Stromal cell of bone marrow (primary cell): ENCODE measurements at places on chromosomes 1 and 21.

- no peak for DNase-seq
Measured at GRCh38 chr1:186244825-186245224, 130.2 kb downstream of the TPR start.

DNA sequence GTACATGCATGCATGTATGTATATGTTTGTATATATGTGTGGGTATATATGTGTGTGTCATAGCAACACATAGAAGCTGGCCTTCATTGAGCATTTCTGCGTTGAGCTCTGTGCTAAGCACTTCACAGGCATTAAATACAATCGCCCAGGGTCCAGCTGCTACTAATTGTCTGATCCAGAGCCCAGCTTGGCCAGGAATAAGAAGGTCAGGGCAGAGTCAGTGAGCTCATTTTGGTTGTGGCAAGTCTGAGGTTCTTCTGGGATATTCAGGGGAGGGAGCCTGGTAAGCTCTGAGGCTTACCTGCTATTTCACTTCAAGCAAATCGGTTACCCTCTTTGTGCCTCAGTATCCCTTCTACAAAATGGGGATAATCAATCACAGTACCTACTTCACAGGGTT, 59.6 kb downstream of the FOXO6 start:
- DNase-seq = no peak

DNA sequence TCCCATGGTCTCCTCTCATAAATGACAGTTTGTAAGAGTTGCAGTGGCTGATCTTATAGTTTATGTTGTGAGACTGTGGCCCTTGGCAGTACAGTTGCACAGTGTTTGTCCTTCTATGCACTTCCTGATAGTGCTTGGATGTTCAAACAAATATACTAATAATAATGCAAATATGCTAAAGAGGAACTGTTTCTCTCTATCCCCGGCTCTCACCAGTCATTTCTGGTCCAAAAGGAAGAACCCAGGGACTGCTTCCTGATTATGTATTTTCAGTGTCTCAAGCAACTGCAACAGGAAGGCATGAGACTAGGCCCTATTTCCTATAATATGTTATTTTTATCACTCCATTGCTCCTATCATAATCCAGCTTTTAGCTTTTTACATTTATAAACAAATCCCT, 17.0 kb upstream of the SUCO start:
- no peak for DNase-seq

GRCh38 chr1:66275601-66276023, 258.3 kb upstream of the SGIP1 start:
- no peak for DNase-seq

DNA sequence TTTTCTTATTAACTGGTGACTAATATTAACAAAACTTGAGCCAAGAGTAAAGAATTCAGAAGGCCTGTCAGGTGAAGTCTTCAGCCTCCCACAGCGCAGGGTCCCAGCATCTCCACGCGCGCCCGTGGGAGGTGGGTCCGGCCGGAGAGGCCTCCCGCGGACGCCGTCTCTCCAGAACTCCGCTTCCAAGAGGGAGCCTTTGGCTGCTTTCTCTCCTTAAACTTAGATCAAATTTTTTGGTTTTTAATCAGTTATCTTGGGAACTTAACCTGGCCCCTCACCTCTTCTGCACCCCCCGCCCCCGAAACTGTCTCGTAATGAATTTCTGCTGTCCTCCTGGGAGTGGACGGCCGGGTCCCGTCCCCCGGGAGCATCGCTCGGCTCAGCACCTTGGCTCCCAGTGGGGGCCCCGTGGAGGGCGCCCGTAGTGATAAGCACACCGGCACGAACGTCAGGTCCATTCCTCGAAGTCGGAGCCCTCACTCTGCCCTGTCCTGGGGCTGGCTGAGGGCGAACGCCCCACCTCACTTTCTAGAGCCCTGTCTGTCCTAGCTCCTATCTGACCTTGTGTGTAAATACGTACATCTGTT, 29.5 kb upstream of the TRAPPC10 start:
- DNase-seq = no peak

DNA sequence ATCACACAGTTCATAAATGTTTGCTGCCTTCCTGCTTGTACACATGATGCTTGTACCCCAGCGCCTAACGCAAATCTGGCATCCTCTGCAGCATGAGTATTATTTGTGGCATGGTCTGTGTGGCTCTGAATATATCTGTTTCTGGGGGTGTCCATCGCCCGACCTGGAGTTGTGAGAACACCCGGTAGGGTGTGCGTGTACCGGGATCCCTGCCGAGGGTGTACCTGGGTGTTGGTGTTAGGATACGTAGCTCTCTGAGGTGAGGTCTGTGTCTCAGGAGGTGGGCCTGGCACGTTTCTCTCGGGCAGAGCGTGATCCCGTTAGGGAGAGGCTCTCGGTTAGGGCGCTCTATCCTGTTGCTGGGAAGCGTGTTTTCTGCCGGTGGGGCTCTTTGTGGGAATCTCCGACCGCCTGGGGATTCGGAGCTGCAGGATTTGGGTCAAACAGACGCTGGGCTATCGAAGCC, 10.4 kb upstream of the CDC20 start:
- no peak for DNase-seq

DNA sequence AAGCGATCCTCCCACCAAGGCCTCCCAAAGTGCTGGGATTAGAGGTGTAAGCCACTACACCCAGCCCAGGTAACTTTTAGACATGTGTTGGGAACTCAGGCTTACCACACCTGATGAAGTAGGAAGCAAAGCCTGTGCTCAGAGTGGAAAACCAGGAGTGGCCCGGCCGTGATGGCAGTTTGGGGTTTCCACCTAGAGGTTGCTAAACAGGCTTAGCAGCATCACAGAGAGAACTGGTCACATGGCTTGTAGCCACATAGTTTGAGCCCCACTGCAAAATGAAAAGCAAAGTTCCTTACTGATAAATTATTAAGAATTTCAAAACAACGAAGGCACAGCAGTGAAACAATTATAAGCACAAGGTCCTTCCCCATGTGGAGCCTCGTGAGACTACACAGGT, 142.6 kb upstream of the CXADR start:
- DNase-seq = no peak

DNA sequence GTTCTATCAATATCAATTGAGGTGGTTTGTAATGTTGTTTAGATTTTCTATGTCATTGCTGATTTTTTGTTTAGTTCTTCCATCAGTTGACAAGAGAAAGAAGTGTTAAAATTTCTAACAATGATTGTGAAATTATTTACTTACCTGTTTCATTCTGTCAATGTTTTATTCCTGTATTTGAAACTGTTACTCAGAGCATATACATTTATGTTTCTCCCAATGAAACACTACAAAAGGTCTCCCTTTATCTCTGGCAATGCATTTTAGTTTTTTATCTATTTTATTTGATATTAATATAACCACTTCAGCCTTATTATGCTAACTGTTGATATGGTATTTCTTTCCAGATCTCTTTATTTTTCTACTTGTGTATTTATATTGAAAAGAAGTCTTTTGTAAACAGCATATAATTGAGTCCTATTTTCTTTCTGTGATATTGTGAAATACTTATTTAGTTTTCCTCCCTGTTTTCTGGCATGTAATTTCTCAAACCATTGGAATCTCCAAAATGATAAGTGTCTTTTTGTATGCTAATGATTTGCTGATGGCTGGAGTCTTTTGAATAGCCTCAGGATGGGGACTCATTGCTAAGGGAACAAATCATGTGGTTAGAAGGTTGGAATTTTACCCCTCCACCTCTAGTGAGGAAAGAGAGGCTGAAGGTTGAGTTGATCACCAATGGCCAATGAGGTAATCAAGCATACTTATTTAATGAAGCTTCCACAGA, 122.0 kb downstream of the ADSS2 start:
- no peak for DNase-seq

- no peak for DNase-seq
Measured at GRCh38 chr1:39262802-39263201, 58.3 kb downstream of the MACF1 start.

DNA sequence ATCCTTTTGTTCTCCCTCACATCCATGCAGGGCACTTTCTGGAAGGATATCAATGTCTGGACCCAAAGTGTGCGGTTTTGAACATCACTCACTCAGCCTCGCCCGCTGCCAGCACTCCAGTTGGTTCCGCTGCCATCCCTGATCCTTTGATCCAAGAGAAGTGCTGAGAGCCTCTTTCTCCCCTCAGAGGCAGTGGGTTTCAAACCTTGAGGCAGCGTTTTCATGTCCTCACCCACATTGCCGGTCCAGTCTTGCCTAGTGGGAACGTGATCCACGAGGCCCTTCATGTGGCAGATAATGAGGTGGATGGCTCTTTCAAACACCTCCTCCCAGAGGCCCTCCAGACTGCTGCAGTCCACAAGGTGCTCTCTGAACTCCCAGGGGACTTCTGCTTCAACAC, 122.2 kb downstream of the ACTL8 start:
- DNase-seq = no peak

DNA sequence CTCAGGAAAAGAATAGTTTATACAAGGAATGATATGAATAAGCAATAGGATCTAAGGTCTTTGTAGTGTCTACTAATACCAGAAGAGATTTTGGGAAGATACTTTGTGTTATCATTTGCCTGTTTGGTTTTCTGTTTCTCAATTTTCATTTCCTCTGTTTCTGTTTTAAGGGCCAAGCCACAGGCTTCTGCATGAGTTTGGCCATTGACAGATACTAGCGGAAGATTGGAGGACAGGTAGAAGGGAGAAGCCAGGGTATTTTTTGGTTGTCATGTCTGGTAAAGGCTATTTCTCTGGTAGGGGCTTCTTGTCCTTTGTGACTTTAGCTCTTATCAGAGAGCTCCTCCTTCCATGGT, 51.4 kb downstream of the HS2ST1 start:
- DNase-seq = no peak

DNA sequence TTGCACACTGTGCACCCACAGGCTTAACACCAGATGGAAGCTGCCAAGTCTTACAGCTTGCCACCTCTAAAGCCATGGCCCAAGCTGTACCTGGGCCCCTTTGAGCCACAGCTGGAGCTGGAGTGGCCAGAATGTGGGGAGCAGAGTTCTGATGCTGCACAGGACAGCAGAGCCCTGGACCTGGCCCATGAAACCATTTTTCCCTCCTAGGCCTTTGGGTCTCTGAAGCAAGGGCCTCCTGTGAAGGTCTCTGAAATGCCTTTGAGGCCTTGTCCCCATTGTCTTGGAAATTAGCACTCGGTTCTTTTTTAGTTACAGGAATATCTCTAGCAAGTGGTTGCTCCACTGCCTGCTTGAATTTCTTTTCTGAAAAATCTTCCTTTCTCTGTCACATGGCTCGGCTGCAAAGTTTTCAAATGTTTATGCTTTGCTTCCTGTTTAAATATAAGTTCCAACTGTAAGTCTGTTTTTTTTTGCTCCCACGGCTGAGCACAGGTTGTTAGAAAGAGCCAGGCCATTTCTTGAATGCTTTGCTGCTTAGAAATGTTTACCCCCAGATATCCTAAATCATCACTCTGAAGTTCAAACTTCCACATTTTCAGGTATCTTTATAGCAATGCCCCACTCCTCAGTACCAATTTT, 156.8 kb upstream of the GORAB start:
- no peak for DNase-seq

DNA sequence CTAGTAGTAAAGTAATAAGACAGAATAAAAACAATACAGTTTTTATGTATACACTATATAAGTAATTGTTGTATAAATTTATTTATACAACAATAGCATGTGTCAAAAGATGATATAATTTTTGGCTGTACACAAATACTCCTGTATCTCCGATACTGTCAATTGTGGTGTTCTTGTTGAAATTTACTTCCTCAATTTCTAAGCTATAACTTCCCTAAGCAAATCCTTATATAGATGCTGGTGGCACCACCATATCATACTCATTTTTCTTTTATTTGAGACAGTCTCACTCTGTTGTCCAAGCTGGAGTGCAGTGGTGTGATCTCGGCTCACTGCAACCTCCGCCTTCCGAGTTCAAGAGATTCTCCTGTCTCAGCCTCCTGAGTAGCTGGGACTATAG, 141.0 kb upstream of the HP1BP3 start:
- DNase-seq = no peak

DNA sequence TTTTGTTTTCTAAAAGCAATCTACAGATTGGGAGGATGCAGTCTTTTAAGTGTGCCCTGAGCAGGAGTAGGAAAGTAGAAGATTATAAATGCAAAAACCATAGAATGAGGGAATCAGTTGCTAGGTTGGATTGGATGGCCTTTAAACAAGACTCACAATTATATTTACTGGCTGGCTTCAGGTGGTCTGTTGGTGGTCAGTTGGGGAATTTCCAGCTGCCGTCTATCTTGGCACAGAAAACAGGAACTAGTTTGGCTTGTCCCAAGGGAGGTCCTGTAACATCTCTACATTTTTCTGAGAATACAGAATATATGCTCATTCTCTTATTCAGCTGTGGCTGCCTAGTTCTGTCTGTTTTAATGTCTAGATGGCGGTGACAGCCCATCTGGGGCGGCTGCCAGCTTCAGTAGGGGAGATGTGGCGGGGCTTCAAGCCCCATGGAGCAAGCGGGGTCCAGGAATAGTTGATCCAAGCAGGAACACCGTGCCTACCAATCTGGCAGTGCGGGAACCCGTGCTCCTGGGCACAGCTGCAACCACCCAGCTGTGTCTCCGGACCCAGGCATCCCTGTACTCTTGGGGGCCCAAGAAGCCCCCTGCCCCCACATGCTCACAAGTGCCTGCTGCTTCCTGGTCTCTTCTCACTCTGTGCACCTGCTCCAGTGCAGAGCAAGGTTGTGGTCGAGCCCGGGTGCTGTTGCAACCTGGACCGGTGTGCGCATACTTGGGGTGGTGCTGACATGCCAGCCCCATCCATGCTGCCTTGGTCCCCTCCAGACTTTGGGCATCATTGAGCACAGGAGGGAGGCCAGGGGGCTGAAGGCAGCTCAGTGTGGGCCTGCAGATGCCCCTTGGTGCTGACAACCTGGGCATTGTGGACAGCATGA, 1182.6 kb downstream of the AMY1C start:
- no peak for DNase-seq

GRCh38 chr1:23845163-23845562, 19.9 kb upstream of the HMGCL start:
- no peak for DNase-seq

GRCh38 chr1:172512591-172512990, 20.4 kb upstream of the SUCO start:
- DNase-seq = no peak

- peak; percentile 12 for DNase-seq
Measured at GRCh38 chr1:169240449-169241232, 127.0 kb downstream of the NME7 start.

DNA sequence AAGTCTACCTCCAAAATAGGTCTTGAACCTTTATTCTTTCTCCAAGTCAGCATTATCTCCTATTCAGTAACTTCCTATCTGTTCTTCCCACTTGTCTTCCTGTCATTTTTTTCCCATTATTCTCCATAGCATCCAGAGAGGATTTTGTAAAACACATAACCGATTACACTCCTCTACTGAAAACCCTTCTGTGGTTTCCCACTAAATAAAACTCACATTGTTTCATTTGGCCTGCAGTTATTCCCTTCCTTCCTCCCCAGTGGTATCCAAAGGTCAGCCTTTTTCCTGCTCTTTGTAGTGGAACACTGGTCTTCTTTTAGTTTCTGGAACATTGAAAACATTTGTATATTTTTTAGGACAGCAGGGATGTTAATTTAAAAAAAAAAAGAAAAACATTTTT, 266.0 kb downstream of the GPR52 start:
- no peak for DNase-seq

GRCh38 chr1:247487057-247487456, 29.2 kb upstream of the OR2B11 start:
- peak; percentile 28 for DNase-seq
